ENCODE measurements at places on chromosomes 3 and 15.

DNA sequence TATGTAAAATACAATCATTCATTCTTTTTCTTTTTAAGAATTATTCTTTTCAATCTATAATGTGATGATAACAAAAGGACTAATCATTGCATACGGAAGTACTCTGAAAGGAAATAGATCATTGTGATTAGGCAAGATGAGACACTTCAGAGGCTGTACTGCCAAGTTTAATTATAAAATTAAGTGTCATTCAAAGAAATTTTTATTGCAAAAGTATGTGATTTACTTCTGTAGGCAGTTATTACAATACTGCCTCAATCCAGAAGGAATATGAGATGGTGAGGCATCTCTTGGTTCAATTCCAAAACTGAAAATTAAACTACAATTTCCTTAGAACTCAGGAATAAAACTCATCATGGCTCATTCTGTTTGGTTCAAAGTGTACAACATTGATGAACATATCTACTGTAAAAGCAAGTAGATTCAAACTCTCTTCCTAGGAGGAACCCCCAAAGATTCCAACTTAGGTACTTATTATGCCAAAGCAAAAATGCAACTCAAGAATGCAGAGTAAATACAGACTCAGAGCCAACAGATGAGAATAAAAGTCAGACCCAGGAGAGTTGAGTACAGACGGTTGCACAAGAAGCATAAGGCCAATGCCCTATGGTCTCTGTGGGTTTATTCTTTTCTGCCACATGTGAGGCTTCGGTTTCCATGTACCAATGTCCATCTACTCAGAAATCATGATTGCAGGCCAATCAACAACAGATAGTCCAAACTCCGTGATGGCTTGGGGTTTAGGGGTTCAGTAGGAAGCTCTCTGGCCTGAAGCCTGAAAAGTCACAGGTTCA is 118.5 kb upstream of the WNT5A start:
- no peak for DNase-seq

- no peak for DNase-seq
Observed at GRCh38 chr3:134336587-134336986, 37.7 kb downstream of the AMOTL2 start.

- no peak for DNase-seq
Observed at GRCh38 chr3:9500108-9501050, 53.2 kb downstream of the LHFPL4 start.

GRCh38 chr3:5292512-5292911 is 105.0 kb downstream of the EDEM1 start:
- DNase-seq: no peak

GRCh38 chr15:94674296-94674695 is 442.9 kb downstream of the MCTP2 start:
- DNase-seq: no peak

GRCh38 chr3:147760085-147760484 is 350.9 kb downstream of the ZIC1 start:
- no peak for DNase-seq

- DNase-seq: no peak
Observed at GRCh38 chr15:50778086-50778485, 12.6 kb upstream of the SPPL2A start.

DNA sequence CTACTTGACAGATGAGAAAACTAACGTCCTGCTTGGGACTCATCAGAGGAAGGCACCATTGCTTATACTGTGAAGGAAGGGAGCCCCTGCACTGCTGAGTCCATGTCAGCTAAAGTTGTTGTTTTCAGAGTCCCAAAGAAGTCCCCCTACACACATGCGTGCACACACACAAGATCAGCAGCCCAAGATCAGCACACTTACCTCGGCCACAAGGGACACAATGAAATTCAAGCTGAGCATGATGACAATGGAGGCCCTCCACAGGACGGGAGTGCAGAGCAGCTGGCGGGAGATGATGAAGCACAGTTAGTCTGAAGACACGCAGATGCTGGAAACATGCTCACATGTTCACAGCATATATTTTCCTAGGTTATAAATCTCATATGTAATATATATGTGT is 28.6 kb upstream of the ATP13A5 start:
- DNase-seq: no peak

Measured in globus pallidus (tissue), 1 donor.